ENCODE measurements at places on chromosomes 16 and 17.

GRCh38 chr16:11259655-11260595, 3.9 kb upstream of the SOCS1 start:
- no peak for DNase-seq

GRCh38 chr16:30139583-30140481, 16.8 kb upstream of the MAPK3 start:
- no peak for DNase-seq

DNA sequence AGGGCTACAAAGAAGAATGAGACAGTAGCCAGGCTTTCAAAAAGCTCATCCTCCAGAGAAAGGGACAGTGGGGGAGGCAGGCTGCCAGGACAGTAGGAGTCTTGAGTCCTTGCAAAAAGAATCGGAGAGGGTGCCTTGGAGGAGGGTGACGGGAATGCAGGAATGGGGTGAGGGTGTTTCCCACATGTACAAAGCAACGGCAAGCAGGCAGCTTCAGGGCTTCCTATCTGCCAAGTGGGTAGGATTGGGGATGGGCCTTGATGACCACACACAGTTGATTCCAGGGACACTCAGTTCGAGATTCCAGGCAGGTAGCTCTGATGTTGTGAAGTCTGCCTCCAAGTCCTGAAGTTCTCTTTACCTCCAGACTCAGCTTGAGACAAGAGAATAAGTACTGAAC, 54.4 kb downstream of the C17orf67 start:
- no peak for DNase-seq

DNA sequence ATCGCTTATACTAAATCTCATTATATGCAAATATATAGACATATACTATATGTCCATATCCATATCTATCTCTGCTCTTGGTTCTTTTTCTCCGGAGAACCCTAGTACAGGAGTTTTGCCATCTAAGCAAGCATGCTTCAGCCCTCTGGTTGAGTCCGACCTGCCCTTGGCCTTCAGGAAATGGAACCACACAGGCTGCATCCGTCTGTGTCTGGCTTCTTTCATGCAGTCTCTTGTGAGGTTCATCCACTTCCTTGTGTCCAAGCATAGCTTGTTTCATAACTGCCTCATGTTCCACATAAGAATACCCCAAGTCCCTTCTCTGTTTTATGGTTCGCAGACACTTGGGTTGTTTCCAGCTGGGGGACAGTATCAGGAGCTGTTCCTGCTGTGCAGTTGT, 16.8 kb downstream of the SNX20 start:
- DNase-seq: no peak

- DNase-seq: no peak
Observed at GRCh38 chr17:3594976-3595375, 14.2 kb downstream of the TRPV1 start.

DNA sequence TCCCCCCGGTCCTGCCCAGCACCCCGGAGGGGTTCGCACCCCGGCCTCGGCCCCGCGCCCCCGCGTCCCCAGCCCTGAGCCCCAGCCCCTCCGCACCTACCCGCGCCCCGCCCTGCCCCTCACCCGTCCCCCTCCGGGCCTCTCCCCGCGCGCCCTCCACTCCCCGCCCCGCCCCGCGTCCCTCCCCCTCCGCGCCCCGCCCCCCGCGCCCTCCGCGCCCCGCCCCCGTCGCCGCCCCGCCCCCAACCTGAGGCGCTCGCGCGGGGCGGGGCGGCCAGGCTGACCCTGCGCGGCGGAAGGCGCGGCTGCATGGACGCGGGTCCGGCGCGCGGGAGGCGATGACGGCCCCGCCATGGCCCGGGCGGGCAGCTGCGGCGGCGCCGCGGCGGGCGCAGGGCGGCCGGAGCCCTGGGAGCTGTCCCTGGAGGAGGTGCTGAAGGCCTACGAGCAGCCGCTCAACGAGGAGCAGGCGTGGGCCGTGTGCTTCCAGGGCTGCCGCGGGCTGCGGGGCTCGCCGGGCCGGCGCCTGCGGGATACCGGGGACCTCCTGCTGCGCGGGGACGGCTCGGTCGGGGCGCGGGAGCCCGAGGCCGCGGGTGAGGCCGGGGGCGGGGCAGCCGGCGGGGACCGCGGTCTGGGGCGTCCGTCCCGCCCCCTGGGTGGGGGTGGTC, at the start of gene SPIRE2:
Gene SPIRE2, plus strand, starts transcription at position 277 of the 671 bp plus-strand sequence. Its CDS starts 76 bp downstream, at position 353.
- peak; percentile 89 for DNase-seq

GRCh38 chr17:721540-721937, 6.9 kb upstream of the VPS53 start:
- no peak for DNase-seq

DNA sequence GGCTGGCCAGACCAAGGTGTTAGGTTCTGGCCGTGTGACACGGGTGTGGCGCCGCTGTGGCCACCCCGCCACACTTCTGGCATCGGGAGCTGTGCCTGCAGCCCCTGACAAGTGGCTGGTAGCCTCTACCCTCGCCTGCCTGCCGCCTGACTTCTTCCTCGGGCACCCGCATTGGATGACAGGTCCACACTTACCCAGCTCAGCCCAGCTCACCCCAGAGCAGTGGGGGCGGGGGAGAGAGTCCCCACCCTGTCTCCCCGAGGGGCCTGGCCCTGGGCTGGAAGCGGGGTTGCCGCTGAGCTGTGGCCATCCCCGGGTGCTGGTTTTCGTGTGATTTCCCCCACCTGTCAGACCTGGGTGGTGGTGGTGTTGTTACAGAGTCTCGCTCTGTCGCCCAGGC, 53.9 kb upstream of the ACSF3 start:
- DNase-seq: no peak

DNA sequence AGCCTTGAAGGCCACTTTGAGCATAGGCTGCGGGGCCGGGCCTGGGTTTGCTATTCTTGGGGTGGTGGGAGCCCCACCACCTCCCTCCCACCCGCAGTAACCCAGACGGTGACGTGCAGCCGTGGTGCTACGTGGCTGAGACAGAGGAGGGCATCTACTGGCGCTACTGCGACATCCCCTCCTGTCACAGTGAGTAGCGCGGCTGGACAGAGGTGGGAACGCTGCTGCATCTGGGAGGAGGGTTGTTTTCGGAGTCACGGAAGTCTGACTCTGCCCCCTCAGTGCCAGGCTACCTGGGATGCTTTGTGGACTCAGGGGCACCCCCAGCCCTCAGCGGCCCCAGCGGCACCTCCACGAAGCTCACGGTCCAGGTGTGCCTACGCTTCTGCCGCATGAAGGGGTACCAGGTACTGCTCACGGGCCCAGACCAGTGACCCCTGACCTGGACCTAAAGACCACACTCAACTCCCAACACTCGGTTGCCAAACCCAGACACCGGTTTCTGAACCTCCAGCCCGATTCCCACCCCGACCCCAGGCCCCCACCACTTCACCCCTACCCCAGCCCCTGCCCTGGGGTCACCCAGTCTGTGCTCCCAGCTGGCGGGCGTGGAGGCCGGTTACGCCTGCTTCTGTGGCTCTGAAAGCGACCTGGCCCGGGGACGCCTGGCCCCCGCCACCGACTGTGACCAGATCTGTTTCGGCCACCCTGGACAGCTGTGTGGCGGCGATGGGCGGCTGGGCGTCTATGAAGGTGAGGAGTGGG, 2.1 kb downstream of the KREMEN2 start:
- no peak for DNase-seq

GRCh38 chr17:1134634-1135324, 45.0 kb downstream of the ABR start:
- DNase-seq: no peak

GRCh38 chr16:31052114-31052513, 18.8 kb downstream of the STX4 start:
- DNase-seq: no peak

GRCh38 chr17:50123649-50124349, 6.2 kb downstream of the SAMD14 start:
- no peak for DNase-seq

GRCh38 chr16:79261944-79262552, 338.5 kb downstream of the MAF start:
- DNase-seq: no peak

DNA sequence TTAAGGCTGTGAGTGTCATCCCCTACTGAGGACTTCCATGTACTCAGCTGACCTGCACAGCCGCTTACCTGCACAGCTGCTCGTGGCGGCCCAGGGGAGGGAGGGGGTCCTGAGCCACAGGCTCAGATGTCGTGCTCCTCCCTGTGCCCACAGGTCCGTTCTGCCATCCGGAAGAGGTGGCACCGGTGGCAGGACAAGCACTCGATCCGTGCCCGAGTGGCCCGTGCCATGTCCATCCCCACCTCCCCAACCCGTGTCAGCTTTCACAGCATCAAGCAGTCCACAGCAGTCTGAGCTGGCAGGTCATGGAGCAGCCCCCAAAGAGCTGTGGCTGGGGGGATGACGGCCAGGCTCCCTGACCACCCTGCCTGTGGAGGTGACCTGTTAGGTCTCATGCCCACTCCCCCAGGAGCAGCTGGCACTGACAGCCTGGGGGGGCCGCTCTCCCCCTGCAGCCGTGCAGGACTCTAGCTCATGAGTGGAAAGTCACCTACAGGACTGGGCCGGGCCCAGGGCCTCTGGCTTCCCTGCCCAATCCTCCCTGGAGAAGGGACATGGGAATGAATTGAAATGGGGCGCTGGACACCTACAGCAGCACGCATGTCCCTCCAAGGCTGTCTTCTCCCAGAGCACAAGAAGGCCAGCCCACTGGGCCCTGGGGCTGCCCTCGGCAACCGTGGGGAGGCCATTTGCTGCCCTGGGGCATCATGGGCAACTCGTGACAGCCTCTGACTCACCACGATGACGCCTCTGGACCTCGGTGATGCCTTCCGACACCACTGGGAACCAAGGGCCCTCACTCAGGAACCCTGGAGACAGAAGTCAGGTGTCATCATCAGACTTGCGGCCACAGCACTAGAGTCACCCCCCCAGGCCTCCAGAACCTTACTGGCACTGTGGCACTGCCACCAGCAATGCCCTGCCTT, 9.9 kb upstream of the SPPL2C start:
- no peak for DNase-seq

GRCh38 chr16:87838643-87839541, 30.4 kb downstream of the SLC7A5 start:
- DNase-seq: no peak

DNA sequence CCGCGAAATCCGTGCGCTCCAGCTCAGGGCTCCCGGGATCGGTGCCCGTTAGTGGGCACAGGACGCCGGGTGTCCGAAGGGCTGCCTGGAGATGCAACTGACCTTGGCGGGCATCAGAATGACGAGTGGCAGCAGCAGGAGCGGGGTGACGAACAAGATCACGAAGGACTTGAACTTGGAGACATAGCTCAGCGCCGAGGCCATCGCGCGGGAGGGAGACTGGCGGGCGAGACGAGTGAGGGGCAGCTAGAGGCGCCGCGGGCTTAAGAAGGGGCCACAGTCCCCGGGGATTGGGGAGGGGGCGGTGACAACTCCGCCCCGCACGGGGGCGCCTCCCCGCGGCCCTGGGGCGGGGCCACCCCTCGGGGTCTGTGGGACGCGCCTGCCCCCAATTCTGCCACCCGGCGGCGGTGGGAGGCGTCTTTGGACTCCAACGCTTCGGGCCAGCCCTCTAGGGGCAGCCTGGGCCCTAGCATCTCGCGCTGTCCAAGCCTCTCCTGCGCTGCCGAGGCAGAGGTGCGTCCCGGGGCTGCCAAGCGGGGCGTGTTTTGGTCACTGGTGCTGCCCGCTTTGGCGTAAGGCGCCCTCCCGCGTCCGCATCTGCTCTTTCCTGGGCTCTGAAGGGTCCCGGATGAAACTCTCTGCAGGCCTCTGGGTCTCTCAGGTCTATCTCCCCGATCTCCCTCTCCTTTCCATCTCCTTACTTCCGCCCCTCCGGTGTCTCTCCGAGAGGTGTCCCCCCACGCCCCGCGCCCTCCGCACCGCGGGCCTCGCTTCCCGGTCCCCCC, at the start of gene SLC13A5:
Gene SLC13A5, minus strand, starts transcription at position 240 of the 788 bp plus-strand sequence. Its CDS starts 36 bp downstream, at position 204.
- no peak for DNase-seq

Measured in GM19239 (cell line).